Neural progenitor cell (in vitro differentiated cells): ENCODE measurements at places on chromosomes 4 and X.

DNA sequence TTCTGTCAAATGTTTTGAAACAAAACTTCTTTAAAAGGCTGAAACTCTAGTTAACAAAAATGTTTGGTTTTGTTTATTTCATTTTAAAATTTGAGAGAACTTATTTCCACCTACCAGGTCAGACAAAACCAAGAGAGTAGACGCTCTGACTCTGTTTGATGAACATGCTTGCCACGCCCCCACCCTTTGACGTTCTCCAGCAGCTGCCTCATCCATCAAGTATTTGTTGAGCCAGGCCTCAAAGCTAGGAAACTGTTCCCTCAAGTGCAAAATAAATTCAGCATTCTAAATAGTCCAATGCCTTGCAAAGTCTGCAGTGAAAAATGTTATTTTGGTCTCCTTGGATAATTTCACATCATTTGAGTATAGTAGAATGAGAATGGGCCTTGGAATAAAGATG is 121.6 kb downstream of the GUCY2F start:
- no peak for DNase-seq

GRCh38 chr4:86661006-86661405 is 66.9 kb downstream of the PTPN13 start:
- DNase-seq = no peak

DNA sequence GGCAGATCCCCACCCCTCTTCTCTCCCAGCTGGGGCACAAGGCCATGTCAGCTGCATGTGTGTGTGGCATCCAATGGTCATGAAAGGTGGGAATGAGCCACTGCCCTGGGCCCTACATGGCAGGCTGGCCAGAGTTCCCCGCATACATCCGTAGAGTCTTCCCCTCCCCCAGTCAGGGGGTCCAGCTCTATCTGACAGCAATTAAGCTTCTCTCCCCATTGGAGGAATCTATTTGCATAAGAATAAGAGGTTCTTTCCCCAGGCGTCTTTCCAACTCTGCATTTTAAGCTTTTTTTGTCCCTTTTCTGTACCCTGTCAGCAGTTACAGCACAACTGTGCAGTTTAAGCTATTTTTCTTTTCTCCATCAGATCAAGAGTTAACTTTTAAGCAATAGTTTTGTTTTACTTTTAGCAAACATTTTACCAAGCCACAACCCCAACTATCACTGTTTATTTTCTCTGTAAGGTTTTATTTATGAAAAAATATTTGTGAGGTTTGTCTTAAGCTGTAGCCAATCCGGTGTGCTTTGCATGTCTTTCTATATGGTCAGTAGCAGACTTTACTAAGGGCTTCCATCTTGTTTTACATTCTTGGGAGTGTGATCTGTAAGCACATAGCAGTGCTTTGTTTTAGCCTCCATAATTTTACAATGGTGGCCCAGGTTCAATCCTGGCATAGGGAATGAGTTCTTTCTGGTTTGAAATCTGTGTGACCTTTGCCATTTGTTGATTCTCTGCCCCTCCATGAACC is 28.7 kb downstream of the NLRP2B start:
- DNase-seq = peak; percentile 28

DNA sequence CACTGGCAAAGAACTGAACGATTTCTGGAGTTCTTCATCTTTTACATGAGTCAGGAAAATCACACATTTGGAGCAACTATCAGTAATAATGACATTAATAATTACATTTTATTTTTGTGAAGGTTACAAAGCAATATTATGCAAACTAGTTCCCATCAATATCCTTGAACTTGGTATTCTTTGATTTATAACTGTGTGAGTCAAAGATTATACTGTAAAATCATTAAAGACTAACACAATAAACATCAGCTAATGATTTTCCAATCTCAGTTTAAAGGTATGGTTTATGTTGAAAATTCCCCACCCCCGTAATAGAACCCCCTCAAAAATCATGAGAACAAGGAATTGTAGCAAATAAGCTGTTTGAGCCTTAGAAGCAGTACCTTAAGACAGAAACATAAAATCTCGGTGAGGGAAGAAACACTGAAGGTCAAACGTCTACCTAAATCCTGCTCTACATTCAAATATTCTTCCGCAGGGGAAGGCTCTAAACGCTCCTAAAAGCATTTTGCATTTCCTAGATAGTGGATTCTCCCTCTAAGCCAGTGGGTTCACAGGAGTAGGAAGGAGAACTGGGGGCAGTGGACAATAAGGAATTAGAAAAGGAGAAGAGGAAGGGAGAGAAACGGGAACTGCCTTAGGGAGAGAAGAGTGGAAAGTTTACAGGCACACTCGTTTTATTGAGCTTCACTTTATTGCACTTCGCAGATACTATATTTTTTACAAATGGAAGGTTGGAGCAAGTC is 22.3 kb upstream of the SH3D19 start:
- no peak for DNase-seq

DNA sequence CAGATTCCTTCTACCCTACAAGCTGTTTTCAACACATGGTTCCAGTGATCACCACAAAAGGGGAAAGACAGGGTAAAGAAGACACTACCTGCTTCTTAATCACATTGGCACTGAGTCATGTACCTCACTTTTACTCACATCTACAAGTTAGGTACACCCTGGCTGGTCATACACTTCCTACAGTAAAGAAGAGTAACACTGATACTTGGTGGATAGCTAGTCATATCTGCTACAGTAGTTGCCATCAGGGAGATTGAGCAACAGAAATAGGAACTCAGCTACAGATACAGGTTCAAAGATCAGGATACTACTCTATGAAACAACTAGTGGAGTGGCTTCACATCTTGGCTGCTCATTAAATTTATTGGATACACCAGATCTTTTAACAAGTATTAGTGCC is 105.4 kb upstream of the DIAPH2 start:
- DNase-seq = no peak

DNA sequence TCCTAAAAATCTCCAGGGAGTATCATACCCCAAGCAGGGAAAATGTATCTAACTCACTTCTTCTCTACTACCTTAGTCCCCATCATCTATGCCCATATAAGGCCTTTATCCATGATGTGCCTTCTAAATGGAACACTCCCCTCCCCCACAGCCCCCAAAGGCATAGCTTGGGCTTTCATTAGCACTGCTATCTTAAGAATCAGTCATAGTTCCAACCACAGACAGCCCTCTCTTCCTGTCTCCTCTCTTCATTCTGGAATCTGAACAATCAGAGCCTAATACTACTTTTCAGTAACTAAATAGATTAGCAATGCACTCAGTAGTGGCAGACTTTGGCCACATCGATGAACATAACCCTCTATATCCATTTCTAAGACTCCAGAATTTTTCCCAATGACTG is 313.2 kb upstream of the DKK2 start:
- no peak for DNase-seq
